Epithelial cell of umbilical artery (primary cell): ENCODE measurements at places on chromosomes 6 and 20. TPM values are rescaled to one million over a fixed set of nuclear protein-coding genes. Genes with fewer than 3 reads are reported as not detected.

SLC35D3 gene
- under 0.01 TPM in 1 of 2 replicates, not detected in the other for total RNA-seq

C20orf96 gene
- 1.6 and 4.7 TPM in 2 replicates for total RNA-seq

MATN4 gene
- total RNA-seq, result not detected in 2 replicates

CNR1 gene
- not detected in 2 replicates for total RNA-seq

RIPPLY2 gene
- total RNA-seq, result not detected in 2 replicates

THBD gene
- total RNA-seq, result 11.7 and 32.7 TPM in 2 replicates

PPIL6 gene
- 1.7 and 2.3 TPM in 2 replicates for total RNA-seq

ZNF165 gene
- 0.46 and 0.65 TPM in 2 replicates for total RNA-seq

POU3F2 gene
- total RNA-seq, result not detected in 2 replicates
